Heart left ventricle (tissue), 16 donors: ENCODE measurements at places on chromosomes 5 and 9. TPM values are rescaled to one million over a fixed set of nuclear protein-coding genes. Genes with fewer than 3 reads are reported as not detected.
A peak's percentile ranks its signal among the peaks of the same experiment; 100 is the strongest.

The UGT3A2 gene
- total RNA-seq = not detected

The C5orf52 gene
- total RNA-seq = not detected

- no peak for DNase-seq
These were observed 3.8 kb downstream of the PRRX2 start for GRCh38 chr9:129669141-129669718.

- DNase-seq = no peak
These were observed 8.3 kb upstream of the ENC1 start for GRCh38 chr5:74648835-74649293.

The EPB41L4B gene
- total RNA-seq = 6.5 TPM

GRCh38 chr9:130860458-130861316, 25.6 kb downstream of the ABL1 start:
- DNase-seq = peak; percentile 86

The RXRA gene
- total RNA-seq = 55.2 TPM

DNA sequence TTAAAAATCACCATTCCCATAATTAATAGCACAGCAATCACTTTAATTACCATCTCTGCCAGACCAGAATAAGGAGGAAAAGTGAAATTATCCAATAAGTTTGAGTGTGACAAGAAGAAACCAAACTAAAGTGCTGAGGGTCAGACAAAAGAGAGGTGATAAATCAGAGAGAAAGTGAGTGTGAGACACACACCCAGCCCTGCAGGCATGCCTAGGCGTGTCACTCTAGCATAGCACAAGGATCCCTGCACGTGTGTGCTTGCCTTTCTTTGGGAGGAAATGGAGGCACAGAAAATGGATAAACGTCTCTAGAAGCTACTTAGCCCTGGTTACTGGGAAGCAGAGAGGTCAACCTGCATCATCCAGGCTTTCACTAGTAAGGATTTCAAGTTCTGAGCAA, 56.2 kb downstream of the SEMA6A start:
- DNase-seq = no peak

GRCh38 chr5:141003791-141004611, 37.7 kb downstream of the PCDHAC2 start:
- no peak for DNase-seq

The PIGO gene
- total RNA-seq = 9.3 TPM

DNA sequence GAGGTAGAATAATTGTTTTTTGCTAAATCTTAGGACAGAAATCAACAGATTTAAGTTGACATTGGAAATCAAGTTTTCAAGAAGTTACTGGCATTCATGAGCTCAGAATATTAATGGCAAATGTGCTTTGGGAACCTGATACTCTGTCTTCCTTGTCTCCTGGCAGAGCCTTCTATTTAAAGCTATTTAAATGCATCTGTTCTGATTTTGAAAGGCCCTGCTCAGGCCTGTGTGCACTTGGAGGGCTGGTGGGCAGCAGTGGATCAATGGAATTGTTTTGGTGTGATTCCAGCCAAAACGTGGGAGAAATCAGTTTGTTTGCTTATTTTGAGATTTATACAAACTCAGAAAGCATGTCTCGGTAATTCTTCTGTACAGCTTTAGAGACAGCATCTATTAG, 38.5 kb downstream of the FBXL7 start:
- no peak for DNase-seq

The PDZD2 gene
- total RNA-seq = 116 TPM

The ARHGEF39 gene
- total RNA-seq = 1.00 TPM

- no peak for DNase-seq
These were observed 1.0 kb downstream of the LRRC8A start for GRCh38 chr9:128882677-128883603.

The EMB gene
- 14.8 TPM for total RNA-seq

GRCh38 chr9:88289532-88289931, 98.7 kb upstream of the SPIN1 start:
- DNase-seq = no peak

DNA sequence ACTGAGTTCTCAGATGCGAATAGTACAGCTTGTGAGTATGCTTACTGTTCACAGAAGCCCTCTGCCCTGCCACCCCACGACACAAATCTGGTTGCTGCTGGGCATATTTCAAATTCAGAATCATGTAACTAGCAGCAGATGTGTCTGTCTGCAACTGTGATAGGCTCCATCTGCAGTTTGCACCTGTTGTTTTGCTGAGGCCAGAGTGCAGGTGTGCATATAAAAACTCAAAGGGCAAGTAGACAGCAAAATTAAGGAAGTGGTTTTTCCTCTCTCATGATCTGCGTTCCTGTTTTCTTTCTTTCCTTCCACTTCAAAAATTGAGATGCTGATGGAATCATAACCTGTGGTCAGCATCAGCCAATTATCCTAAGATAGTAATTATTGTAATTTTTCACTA, 1000.5 kb downstream of the PTPRD start:
- DNase-seq = no peak

The IFNA2 gene
- not detected for total RNA-seq

The PLEKHG4B gene
- total RNA-seq = not detected
